ENCODE measurements at places on chromosomes 11 and 22.

- H3K27me3 ChIP-seq, result no peaks in the 10 kb centered on the region
- no peak for DNase-seq
- no peaks in the 10 kb centered on the region for H3K36me3 ChIP-seq
These were observed 772.8 kb upstream of the RAG2 start for GRCh38 chr11:37370817-37371216.

GRCh38 chr11:47268448-47269001, 1.4 kb upstream of the MADD start:
- peak overlapping the region; percentile 99 for H3K27ac ChIP-seq
- H3K4me1 ChIP-seq, result peaks cover 40% of the 10 kb centered on the region
- DNase-seq, result no peak
- peak overlapping the region; percentile 68 for H3K4me3 ChIP-seq

DNA sequence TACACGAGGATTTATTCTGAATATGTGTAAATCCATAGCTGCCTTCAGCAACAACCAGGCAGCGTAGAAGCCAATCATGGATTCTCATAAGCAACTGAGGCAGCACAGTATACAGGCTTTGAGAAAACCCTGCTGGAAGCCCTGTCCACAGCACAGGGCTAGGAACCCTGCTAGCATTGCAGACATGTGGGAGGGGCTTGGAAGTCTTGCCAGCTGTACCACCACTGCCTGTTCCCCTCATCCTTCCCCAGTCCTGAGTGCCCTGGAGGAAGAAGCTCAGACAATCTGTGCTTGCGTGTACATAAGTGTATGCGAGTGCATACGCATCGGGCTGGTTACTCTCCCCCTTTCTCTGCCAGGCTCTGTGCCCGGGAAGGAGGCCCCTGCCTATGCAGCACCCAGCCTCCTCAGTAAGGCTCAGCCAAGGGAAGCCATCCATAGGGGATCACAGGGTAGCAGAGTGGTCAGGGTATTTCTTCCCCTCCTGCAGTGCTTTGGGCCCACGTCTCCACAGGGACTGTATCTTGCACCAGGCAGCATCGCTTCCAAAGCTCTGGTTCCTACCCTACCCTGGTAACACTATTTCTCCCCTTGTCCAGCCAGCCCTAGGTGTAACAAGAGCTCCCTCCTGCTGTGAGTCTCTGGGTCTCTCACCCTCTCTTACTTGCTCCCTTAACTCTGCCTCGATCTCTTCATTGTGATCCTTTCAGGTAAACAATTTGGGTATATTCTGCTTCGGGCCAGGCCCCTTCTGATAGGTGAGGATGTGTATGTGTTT, 90.5 kb downstream of the GALNT18 start:
- H3K4me1 ChIP-seq, result no peaks in the 10 kb centered on the region
- no peak overlapping the region for H3K27ac ChIP-seq
- no peak overlapping the region for H3K4me3 ChIP-seq

- H3K27ac ChIP-seq, result peak overlapping the region; percentile 69
- DNase-seq, result peak; percentile 42
- no peaks in the 10 kb centered on the region for H3K27me3 ChIP-seq
- H3K36me3 ChIP-seq, result no peaks in the 10 kb centered on the region
These were observed 31.0 kb upstream of the CD5 start for GRCh38 chr11:61071208-61071681.

DNA sequence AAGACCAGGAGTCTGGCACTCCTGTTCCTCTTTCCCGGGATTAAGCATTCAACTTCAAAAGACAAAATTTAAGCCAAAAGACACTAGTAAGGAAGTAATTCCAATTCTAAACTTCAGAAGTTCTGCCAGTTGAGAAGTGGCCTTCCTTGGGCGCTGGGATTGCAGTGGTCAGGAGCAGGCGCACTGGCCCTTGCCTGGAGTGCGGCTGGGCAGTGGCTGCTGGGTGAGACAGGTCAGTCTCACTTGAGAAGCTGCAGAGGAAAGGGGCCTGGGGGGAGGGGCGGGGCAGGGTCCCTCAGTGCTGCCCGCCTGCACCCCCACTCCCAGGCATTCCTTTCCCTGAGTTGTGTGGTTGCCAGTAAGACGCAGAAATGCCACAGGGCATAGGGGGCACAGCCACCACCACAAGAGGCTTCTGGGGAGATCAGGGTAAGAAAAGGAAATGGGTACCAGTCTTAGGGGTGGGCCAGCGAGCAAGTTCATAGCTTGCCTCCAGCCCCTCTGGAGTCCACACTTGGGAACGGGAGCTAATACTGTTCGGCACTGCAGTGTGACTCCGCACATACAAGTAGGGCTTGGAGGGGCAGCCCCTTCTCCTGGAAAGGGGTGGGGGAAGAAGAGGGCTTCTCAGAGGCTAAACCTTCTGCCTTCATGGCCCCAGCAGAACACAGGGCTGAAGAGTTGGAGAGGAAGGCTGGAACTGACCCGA, 5.5 kb downstream of the MRPL49 start:
- no peak overlapping the region for H3K27ac ChIP-seq

GRCh38 chr11:61021661-61022212, 50.3 kb downstream of the CD6 start:
- H3K4me1 ChIP-seq, result peaks cover 48% of the 10 kb centered on the region
- H3K36me3 ChIP-seq, result peaks cover 39% of the 10 kb centered on the region
- no peaks in the 10 kb centered on the region for H3K27me3 ChIP-seq
- peak; percentile 93 for DNase-seq
- H3K27ac ChIP-seq, result peak overlapping the region; percentile 74

GRCh38 chr11:35367491-35367890, 51.9 kb downstream of the SLC1A2 start:
- no peak overlapping the region for H3K27ac ChIP-seq
- H3K27me3 ChIP-seq, result no peaks in the 10 kb centered on the region
- no peaks in the 10 kb centered on the region for H3K4me1 ChIP-seq
- no peaks in the 10 kb centered on the region for H3K36me3 ChIP-seq
- DNase-seq, result no peak
- H3K4me3 ChIP-seq, result no peak overlapping the region

- DNase-seq, result no peak
- H3K4me1 ChIP-seq, result no peaks in the 10 kb centered on the region
- no peak overlapping the region for H3K4me3 ChIP-seq
- no peak overlapping the region for H3K27ac ChIP-seq
- H3K27me3 ChIP-seq, result no peaks in the 10 kb centered on the region
- H3K36me3 ChIP-seq, result no peaks in the 10 kb centered on the region
These were observed 91.5 kb upstream of the SESN3 start for GRCh38 chr11:95322539-95322938.

DNA sequence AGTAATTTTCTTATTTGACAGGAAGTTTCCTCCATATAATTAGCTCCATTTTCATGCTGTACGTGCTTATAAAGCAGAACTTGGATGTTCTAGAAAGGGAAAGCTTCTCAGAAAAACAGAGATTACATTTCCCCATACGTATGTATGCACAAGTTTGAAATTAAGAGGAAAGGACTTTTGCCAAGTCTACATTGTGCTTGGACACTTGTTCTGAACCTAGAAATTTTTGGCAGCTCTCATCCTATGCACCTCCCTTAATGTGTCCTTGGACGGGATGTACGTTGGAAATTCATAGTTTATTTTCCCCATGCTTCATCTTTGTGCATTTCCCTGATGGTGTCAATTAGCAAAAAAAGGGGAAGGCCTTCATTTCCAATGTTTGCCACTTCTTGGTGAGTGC, 322.7 kb downstream of the BLID start:
- no peaks in the 10 kb centered on the region for H3K4me1 ChIP-seq
- DNase-seq, result no peak
- H3K4me3 ChIP-seq, result no peak overlapping the region
- H3K36me3 ChIP-seq, result no peaks in the 10 kb centered on the region

- peak within 1 kb of the TSS; percentile 83 for H3K4me3 ChIP-seq
- peak; percentile 99 for DNase-seq
- peaks cover 17% of the 10 kb centered on the region for H3K4me1 ChIP-seq
- H3K36me3 ChIP-seq, result peaks cover 26% of the 10 kb centered on the region
These were observed at the start of gene EIF4G2 for GRCh38 chr11:10808553-10809372. Gene EIF4G2 (minus strand): TSS chr11:10808926.

- no peaks in the 10 kb centered on the region for H3K4me1 ChIP-seq
- H3K36me3 ChIP-seq, result peaks cover 36% of the 10 kb centered on the region
- no peak overlapping the region for H3K27ac ChIP-seq
- no peak overlapping the region for H3K4me3 ChIP-seq
These were observed 674 bp upstream of the BAIAP2L2 start for GRCh38 chr22:38110863-38111852.

DNA sequence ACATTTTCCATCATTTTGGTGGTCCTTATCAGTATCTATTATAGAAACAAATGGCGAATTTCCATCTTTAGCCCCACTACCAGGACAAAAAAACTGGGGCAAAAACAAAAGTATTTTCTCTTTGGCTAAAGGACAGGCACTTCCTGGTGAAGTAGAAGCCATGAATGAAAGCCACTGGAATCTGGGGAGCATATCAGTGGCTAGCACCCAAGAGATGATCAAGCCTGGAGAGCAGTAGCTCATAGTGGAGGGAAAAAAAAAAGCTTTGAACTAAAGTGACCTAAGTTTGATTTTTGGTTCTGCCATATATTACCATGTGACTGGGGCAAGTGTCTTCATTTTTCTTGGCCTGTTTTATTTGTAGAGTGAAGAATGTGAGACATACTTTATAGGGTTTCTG, 272.3 kb downstream of the GUCY1A2 start:
- no peak for DNase-seq
- no peaks in the 10 kb centered on the region for H3K27me3 ChIP-seq
- H3K4me1 ChIP-seq, result no peaks in the 10 kb centered on the region
- H3K27ac ChIP-seq, result no peak overlapping the region

GRCh38 chr22:49948116-49948957, 12.2 kb upstream of the PIM3 start:
- no peaks in the 10 kb centered on the region for H3K4me1 ChIP-seq
- DNase-seq, result no peak
- no peaks in the 10 kb centered on the region for H3K27me3 ChIP-seq
- H3K27ac ChIP-seq, result no peak overlapping the region

DNA sequence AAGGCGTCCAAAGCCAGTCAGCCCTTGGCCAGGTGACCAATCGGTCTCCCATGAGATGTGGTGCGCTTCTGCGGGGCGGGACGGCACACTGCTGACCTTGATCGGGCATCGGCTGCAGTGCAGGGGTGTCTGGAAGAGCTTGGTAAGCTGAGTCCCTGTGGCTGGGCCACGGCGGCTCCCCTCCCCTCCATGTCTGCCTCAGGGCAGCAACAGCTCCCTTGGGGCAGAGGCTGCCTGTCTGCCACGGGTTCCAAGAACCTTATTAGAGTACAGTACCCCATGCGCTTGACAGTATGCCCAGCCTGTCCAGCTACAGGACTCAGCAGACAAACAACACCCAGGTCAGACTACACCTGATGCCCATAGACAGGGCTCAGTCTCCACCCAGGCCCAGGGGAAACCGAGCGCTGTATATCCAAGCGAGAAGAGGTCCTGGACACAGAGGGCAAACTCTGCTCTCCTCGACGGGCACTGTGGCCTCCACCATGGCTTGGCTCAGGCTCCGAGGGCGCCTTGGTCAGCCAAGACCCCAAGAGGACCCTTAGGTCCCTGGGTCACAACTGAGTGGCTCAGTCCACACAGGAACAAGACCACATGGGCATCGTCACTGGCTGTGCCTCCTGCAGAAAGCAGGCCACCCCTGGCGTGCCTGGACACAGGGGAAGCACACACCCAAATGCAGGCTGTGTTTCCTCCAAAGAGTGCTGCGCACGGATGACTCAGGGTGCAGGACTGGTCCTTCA, 18.9 kb downstream of the TSPAN32 start:
- peaks cover 4% of the 10 kb centered on the region for H3K27me3 ChIP-seq
- H3K4me1 ChIP-seq, result no peaks in the 10 kb centered on the region
- H3K4me3 ChIP-seq, result no peak overlapping the region

- peaks cover 21% of the 10 kb centered on the region for H3K4me1 ChIP-seq
- no peak overlapping the region for H3K4me3 ChIP-seq
- peaks cover 94% of the 10 kb centered on the region for H3K27me3 ChIP-seq
- H3K27ac ChIP-seq, result no peak overlapping the region
- no peaks in the 10 kb centered on the region for H3K36me3 ChIP-seq
These were observed 1.6 kb upstream of the PAX6 start for GRCh38 chr11:31812383-31813381.

DNA sequence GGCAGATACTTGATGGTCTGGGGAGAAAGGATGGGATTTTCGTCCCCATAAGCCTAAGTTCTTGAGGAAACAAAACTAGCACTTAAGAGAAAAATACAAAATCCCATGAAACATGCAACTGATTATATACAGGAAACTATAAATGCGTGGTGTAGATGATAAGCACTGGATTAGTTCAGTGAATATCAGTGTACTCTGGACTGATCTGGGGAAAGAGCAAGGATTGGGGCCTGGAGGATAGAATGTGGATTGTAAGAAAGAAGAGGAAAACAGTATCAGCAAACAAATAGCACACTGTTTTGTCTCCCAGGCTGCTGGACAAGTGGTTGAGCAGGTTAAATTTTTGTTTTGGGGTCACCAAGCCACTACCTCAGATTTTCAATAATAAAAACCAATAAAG, 49.8 kb downstream of the DCUN1D5 start:
- no peaks in the 10 kb centered on the region for H3K4me1 ChIP-seq
- H3K27me3 ChIP-seq, result no peaks in the 10 kb centered on the region
- no peaks in the 10 kb centered on the region for H3K36me3 ChIP-seq
- DNase-seq, result no peak
- H3K4me3 ChIP-seq, result no peak overlapping the region

- no peak overlapping the region for H3K4me3 ChIP-seq
- H3K4me1 ChIP-seq, result no peaks in the 10 kb centered on the region
- H3K27me3 ChIP-seq, result no peaks in the 10 kb centered on the region
- H3K27ac ChIP-seq, result no peak overlapping the region
- no peak for DNase-seq
These were observed 5.3 kb downstream of the SLN start for GRCh38 chr11:107706531-107706930.

GRCh38 chr22:38793317-38793716, 626 bp downstream of the DNAL4 start:
- H3K27ac ChIP-seq, result no peak overlapping the region
- peak overlapping the region; percentile 70 for H3K4me3 ChIP-seq
- H3K4me1 ChIP-seq, result peaks cover 14% of the 10 kb centered on the region
- peaks cover 8% of the 10 kb centered on the region for H3K36me3 ChIP-seq
